ENCODE measurements at places on chromosomes 2 and 18.

GRCh38 chr2:69994166-69994565 is 32.7 kb upstream of the ASPRV1 start:
- DNase-seq, result no peak

DNA sequence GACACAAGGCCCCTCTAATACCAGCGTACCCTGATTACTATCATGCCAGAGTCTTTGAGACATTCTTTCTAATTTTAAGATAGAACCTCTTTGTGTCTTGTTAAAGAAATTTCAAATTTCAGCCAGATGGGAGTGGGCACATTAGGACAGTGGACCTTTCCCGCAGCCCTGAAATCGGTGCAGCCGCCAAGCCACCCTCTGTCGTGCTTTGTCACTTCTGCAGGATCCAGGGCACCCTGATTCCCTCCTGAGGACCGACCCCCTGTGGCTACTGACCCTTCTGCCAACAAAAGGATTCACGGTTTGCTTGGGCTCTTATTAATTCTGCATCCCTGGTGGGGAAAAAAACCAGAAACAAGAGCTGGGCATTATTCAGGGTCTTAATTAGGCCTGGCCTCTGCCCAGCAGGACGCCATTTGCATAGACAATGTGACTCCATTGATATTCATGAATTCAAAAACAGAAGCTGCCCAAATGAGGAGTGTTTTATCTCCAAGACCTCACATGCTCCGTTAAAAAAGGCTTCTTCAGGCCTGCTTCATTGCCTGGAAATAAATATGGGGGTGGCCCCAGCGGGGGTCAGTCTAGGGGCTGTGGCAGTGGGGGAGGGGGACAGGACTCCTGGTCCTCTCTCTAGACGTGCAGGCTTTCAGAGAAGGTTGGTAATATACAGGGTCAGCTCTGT is 116.9 kb downstream of the ALPK2 start:
- DNase-seq, result no peak

DNA sequence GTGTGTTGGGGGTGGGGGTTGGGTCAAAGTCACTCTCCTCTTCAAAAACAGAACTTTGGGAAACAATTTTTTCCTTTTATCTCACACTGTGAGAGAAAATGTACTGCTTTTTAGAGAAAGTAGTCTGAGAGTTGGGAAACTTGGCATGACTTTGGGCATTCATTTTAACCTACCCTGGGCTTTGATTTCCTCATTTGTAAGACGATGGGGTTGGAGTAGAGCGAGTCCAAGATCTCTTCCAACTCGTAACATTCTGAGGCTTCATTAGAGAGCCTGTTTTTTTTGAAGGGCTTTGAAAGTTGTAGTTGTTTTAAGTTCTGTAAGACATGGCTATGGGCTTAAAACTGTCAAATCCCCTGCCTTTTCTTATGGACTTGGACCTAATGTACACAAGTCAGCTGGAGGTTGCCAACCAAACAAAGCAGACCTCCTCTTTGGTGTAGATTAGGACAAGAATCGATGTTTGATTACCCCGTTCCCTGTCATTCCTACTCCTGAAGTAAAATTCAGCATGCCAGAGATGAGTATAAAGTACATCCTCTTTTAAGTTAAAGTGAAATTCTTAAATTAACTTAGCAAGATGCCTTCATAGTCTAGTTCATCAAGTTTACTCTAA is 8.4 kb downstream of the PHLPP1 start:
- DNase-seq, result no peak

DNA sequence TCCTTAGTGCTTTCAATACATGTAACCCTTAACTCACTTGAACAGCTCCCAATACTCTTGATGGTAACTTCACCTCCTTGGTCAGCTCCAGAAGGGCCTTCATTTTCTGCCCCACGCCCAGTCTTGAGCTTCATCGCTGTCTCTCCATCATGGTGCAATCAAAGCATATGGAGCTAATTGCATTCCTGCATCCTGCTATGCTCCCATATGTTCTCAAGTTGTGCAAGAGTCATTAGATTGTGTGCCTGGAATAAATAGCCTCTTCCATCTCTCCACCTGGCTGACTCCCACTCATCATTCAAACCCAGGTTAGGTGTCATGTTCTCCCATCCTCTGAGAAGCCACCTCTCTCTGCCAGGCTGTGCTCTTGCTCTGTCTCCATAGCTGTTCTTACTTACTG is 364.5 kb upstream of the RGPD4 start:
- DNase-seq, result no peak

GRCh38 chr2:29724282-29724681 is 197.1 kb downstream of the ALK start:
- DNase-seq, result no peak

DNA sequence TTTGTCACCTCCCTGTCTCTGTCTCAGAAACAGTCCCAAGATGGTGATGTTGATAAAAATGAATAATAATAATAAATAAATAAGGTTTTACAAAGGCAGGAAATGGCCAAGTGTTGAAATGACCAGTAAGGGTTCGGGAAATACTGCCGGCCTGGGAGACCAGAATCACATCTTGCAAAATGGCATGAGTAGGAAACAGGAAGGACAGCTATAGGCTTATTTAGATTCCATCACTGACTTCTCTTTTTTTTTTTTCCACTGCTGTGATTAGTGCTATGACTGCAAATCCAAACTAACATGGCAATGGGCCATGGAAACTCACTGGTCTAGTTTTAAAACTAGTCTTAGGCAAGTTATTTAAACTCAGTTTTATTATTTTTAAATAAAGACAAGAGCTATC is 60.6 kb downstream of the SCN1A start:
- no peak for DNase-seq

DNA sequence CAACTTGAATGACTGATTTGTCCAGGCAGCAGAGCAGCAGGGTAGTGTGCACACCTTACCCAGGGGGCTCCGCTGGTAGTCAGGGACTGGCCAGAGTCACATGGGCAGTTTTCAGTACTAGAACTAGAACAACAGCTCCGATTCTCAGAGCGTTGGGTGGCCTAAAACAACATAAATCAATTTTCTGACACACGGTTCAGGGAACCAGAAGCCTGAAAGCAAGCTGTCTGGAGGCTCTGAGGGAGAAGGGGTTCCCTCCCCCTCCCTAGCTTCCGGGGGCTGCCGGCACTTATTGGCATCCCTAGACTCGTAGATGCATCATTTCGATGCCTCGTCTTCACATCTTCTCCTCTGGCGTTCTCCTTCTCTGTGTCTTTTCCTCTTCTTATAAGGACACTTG is 13.4 kb upstream of the ITGB6 start:
- no peak for DNase-seq

GRCh38 chr18:24989760-24990593 is 362.0 kb downstream of the ZNF521 start:
- no peak for DNase-seq

DNA sequence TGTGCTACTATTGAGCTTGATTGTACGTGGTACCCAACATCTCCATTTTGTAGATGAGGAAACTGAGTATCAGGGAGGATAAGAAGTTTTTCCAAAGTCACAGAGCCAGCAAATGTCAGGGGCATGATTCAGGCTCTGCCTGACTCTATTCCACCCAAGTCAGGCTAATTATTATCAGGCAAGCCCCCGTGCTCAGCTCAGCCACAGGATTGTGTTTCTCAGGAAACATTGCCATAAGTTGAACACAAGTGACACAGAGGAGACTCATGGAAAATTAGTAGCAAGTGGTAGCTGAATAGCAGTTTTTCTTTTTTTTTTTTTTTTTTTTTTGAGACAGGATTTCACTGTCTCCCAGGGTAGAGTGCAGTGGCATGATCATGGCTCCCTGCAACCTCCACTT is 260.5 kb downstream of the C1D start:
- no peak for DNase-seq

- no peak for DNase-seq
Measured at GRCh38 chr18:76838182-76838581, 15.8 kb downstream of the ZNF236 start.

- peak; percentile 30 for DNase-seq
Measured at GRCh38 chr2:188524519-188525113, 232.9 kb downstream of the GULP1 start.

DNA sequence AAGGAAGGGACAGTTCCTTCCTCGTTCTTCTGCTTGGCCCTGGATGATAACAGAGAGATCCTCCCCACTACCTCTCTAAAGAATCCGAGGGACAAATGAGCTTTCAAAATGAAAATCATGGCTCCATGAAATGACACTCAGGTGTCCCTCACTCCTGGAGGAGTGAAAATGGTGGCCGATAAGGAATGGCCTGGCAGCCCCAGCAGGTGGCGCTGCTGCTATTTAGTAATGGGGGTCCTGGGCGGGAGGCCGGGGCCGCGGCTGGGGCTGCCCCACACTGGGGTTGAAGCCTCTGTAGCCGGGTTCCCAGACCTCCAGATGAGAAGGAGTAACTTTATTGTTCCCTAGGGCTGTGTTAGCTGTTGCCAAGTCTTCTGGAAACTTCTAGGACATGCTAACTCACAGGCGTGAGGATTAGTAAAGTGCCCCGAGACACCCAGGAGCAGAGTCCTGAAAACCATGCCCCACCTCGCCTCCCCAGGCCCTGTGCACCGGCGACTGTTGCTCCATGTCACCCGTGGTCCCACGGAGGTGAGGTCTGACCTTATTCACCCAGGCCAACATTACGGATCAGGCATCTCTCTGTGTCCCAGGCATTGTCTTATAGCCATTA is 138.0 kb downstream of the CTIF start:
- peak; percentile 84 for DNase-seq

DNA sequence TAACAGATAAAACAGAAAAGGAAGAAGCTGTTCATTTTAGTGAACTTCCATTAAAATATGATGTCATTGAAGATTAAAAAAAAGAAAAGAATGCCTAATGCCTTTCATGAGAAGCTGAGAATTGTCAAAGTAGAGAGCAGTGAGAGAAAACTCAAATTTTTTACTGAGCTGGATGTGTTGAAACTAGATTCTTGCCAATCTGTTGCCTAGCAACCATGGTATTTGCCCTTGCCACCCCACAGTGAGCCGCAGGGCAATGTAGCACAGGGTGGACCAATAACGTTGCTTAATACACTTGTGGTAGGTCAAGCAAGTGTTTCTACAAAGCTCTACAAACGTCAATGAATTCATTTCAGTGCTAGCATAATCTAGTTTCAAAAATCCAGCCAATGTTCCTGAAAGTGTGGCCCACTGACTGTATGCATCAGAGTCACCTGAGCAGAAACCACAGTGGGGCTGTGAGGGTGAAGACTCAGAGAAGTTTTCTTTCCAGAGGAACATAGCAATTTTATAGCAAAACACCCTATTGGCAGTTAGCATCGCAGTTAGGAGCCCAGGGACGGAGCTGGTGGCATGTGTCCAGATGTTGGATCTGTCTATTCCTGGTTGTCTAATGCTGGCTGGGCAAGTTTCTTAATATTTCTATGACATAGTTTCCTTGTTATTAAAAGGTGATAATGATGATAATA is 132.2 kb downstream of the DOCK10 start:
- peak; percentile 48 for DNase-seq

GRCh38 chr2:105180491-105180972 is 61.0 kb upstream of the GPR45 start:
- DNase-seq, result no peak

- DNase-seq, result no peak
Measured at GRCh38 chr18:30403278-30403677, 639.3 kb downstream of the DSC3 start.

DNA sequence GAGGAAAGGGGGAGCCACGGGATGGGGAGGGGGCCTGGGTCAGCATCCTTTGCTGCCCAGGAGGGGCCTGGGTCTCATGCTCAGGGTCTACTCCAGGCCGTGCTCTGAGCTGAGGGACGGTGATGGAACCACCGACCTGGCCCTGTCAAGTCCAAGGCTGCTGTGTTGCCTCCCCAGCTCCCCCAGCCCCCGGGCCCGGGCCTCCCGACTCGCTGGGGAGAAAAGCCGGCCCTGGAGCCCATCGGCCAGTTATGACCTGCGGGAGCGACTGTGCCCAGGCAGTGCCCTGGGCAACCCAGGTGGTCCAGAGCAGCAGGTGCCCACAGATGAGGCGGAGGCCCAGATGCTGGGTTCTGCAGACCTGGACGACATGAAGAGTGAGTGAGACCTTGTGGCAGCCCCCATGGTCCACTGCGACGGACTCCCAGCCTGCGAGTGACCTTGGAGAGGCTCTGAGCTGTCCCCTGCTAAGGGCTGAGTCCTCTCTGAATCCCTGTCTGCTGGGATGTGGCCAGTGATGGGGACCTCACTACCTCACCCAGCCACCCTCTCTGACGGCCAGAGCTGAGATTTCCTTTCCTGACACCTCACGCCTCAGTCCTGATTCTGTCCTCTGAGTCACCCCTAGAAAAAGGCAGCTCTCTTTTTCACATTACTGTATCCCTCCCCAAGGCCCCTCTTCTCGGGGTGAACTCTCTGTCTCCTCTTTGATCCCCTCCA is 2.7 kb downstream of the SLC4A3 start:
- DNase-seq, result no peak

- DNase-seq, result no peak
Measured at GRCh38 chr2:173823543-173823939, 141.6 kb downstream of the SP3 start.

Measured in stimulated activated CD8-positive, alpha-beta memory T cell treated with anti-CD3 and anti-CD28 coated beads, Interleukin-4, amount 100 ng/mL, for 48 hours (primary cell).